ENCODE measurements at places on chromosomes 5 and 9. TPM values are rescaled to one million over a fixed set of nuclear protein-coding genes. Genes with fewer than 3 reads are reported as not detected.

GRCh38 chr9:119153402-119153801 is 215.8 kb downstream of the BRINP1 start:
- no peak for DNase-seq

DNA sequence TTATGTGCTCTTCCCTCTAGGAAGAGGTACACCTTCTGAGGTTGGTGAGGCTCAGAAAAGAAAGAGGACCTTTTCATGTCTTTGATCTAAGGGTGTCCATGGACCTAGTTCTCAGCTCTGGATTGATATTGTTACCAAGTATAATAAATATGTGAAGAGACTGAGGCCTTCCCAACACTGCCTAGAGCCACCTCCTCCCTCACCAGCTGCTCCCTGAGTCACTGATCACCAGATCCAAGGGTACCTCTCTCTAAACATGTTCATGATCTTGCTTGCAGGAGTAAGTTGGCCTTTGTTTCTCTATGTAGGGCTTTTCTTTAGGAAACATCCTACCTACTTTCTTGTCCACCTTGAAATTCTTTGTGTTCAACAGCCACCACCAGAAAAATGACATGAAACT is 218.8 kb upstream of the ADRA1B start:
- DNase-seq, result no peak

GRCh38 chr5:55969956-55970355 is 24.8 kb downstream of the IL6ST start:
- no peak for DNase-seq

- no peak for DNase-seq
Measured at GRCh38 chr5:74314906-74315305, 325.6 kb downstream of the ENC1 start.

The SPATA31E1 gene
- not detected for polyA plus RNA-seq

DNA sequence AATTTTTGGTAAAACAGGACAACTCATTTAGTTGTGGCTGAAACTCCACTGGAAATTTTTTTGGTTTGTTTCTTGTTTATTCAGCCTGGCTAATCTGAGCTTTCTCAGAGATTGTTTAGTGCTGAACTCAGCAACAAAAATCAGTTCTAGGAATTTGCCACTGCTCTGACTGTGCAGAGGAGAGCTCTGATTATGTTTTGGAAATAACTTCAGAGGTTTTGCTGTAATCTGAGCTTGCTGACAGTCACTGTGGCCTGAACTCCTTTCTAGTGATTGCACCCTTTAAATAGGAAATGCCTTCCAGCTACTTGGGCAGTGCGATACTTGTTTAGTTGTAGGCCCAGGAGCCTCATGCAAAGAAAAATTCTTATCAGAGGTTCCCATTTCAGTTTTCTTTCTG is 60.2 kb downstream of the OSTF1 start:
- DNase-seq, result peak; percentile 17

- no peak for DNase-seq
Measured at GRCh38 chr5:20113931-20114330, 125.9 kb upstream of the CDH18 start.

The IFNA2 gene
- polyA plus RNA-seq, result not detected

DNA sequence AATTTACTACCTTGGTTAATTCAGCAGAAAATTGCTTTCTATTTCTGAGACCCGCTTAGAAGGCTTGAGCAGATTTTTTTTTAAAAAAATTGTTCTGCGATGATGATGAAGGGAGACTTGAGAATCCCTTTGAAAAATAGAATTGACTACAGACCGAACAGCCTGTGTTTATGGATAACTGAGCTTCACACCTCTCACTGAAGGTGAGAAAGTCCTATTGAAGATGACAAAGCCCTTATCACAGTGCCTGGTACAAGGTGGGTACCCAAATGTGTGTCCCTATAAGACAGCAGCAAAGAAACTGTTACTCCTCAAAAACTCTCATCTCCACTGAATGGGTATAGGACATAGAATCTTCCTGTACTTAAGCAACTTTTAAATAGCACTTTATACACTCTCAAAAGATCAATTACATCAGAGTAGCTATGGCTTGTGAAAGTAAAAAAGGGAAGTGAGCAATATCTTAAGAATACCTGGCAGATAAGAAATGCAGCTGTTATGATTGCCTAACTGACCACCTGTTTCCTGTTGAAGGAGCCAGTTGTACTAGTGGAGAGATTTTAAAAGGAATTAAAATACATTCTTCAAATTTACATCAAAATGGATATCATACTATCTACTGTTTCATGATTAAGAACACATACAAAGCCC is 419.7 kb downstream of the CHSY3 start:
- no peak for DNase-seq

DNA sequence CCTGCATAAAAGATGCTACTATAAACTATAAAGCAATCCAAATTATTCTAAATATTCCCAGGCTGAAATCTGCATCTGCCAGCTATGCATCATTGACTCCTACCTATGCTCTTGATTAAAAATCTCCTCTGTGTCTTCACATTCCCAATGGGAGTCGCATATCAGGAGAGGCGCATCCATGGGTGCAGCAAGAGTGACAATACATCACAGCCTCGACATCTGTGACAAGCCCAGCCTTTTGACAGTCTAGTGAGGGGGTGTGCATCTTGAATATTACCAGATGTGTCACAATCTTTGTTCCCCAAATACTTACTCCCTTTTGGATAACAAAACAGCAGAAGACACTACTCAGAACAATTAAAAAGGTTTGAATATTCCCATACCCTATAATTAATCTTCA is 171.8 kb downstream of the PDE4D start:
- no peak for DNase-seq

GRCh38 chr9:89455356-89455824 is 42.5 kb downstream of the SEMA4D start:
- DNase-seq, result no peak

DNA sequence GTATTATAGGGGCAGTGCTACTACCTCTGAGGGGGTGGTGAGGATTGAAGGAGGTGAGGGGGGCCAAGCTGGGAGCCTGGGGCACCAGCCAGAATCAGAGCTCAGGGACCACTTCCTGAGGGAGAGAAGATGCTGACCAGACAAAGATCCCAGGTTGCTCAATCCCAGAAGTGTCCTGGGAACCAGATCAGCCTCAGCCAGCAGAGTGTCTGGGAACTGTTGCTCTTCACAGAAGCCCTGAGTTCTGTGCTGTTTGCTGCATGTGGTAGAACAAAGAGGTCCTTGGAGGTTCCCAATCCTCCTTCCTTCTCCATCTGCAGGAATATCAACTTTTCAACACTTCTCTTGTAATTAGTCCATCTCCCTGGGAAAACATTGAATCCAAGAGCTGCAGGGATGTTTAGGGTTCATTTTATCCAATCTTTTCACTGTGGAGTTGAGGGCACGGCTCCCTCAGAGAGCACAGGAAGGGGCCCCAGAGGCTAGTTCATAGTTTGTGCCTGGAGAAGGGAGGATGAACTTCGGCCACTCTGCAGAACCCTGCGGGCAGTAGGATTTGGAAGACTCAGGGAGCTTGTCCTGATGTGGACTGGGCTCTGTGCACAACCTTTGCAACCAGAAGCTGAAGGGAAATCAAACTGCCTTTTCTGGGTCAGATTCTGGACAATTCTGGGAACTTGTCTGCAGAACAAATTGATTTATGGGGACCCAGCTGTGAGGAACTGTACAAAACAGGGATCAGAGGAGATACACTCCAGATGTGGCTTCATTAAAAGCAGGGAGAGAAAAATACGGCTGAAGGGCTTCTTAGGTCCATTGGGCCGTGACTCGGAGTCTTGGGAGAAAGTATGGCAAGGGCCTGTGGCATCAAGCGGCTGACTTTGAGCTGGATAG is 57.1 kb downstream of the GALNT12 start:
- no peak for DNase-seq

The PCA3 gene
- polyA plus RNA-seq, result 2.2 TPM

DNA sequence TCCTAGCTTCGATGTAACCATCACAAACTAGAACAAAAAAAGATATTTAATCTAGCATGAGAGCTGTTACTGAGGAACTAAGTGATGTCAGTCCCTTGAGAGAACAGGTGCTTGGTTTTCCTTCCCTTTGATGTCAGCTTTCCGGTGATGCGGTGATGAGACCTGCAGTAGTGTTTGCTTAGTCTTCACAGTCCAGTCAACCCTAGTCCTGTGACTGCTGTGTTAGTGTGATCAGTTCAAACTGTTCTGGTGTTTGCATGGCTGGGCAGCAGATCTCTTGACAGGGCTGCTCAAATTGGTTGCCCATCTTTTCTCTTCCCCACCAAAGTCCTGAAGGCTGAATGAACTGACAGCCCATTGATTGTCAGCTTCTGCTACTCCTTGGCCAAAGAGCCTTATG is 608.6 kb upstream of the DAB2 start:
- DNase-seq, result no peak

The DIAPH1 gene
- 76.5 TPM for polyA plus RNA-seq

The FRRS1L gene
- 2.1 TPM for polyA plus RNA-seq

- no peak for DNase-seq
Measured at GRCh38 chr9:2875218-2875977, 31.5 kb upstream of the PUM3 start.

- no peak for DNase-seq
Measured at GRCh38 chr5:132479111-132479951, 11.2 kb downstream of the IRF1 start.

The THBS4 gene
- polyA plus RNA-seq, result 20.0 TPM

The TMEM232 gene
- polyA plus RNA-seq, result 6.3 TPM

The NCS1 gene
- polyA plus RNA-seq, result 27.7 TPM

DNA sequence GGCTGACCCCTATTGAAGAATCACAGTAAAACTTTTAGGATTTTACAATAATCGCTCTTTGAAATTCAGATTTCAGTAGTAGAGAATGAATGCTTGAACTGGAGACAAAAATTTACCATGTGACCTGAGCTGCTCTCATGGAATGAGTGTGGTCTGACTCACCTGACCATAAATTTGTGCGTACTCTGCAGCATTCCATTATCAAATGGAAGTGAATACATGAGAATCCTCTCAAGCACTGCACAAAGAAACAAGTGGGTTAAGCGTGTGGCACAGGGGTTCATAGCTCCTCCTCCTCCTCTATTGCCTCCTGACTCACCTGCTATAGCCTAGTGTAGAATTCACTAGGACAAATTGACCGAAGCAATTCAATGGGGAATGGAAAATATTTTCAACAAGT is 269.8 kb upstream of the CDH9 start:
- no peak for DNase-seq

The LMAN2 gene
- polyA plus RNA-seq, result 165 TPM

GRCh38 chr9:124077915-124078572 is 66.5 kb downstream of the LHX2 start:
- no peak for DNase-seq

The CCNB1 gene
- polyA plus RNA-seq, result 92.7 TPM

DNA sequence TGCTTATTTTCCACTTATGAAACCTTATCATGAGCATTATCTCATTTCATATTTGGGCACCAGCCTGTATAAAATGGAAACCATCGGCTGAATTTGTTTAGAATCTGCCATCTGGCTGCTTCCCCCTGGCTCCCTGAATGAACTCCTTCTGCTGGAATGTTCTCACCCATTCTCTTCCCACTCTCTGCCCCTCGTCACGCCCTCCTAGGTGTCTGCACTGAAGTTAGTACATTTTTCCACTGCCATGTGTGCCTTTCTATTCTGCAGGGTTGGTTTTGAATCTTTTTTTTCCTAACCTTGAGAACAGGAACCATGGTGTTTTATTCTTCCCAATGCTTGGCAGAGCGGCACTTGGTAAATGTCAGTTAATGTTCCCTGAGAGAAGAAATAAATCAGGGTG is 359.7 kb downstream of the MLLT3 start:
- DNase-seq, result no peak

DNA sequence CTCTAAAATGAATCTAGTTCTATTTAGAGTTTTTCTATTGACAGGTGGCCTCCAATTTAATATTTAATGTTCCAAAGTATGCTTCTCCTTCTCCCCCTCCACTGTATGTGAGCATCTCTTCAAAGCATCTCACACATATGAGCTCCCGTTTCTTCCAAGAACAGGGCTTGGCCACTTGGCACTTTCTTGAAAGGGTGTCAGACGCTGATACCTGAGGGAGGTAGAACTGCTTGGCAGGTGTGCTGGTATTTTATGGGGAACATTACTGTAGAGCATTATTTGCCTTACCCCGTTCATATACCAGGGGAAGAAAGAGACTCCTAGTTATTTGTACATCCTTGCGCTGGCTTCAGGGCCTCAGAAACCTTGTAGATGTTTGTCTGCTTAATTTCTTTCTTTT is 1.9 kb downstream of the RCL1 start:
- no peak for DNase-seq

The ZNF354B gene
- 28.2 TPM for polyA plus RNA-seq

DNA sequence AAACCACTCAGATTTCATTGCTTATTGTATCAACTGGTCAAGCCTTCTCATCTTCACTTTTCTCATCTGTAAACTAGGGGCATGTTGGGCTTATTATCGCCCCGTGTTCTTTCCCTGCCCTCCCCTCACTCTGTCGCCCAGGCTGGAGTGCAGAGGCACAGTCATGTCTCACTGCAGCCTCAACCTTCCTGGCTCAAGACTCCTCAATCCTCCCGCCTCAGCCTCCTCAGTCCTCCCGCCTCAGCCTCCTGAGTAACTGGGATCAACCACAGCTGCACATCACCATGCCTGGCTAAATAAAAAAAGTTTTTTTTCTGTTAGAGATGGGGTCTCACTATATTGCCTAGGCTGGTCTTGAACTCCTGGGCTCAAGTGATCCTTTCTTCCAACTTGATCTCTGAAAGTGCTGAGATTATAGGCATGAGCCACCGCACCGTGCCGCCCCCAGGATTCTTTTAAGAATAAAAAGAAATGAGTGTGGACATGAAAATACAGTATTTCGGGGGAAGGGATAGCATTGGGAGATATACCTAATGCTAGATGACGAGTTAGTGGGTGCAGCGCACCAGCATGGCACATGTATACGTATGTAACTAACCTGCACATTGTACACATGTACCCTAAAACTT is 2.0 kb downstream of the MAML1 start:
- no peak for DNase-seq

- DNase-seq, result no peak
Measured at GRCh38 chr5:54754420-54754819, 231.0 kb downstream of the ESM1 start.

DNA sequence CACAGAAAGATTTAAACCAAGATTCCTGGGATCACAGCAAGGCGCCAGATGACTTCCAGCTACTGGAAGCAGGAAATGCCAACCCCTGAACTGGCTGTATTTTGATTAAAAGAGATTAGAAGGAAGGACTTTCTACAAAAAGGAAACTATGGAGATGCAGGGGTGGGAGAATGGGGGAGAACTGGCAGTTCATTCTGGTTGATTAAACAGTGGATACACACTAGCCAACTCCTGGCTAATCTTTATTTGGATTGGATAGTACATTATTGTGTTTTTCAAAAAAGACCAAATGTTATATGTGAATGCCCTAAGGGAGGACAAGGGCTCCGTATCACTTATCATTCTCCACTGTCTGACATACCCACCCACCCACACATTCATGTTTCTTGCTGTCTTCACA is 93.2 kb downstream of the CDO1 start:
- DNase-seq, result peak; percentile 38

The SLC46A2 gene
- 0.17 TPM for polyA plus RNA-seq

Measured in renal pelvis (tissue), 12 donors.